ENCODE measurements at places on chromosomes 16 and 17.

GRCh38 chr17:61444075-61444474 lies 8.1 kb upstream of the TBX4 start:
- DNase-seq, result no peak

- DNase-seq, result no peak
These were observed 46.3 kb downstream of the DYNLRB2 start for GRCh38 chr16:80587071-80587470.

DNA sequence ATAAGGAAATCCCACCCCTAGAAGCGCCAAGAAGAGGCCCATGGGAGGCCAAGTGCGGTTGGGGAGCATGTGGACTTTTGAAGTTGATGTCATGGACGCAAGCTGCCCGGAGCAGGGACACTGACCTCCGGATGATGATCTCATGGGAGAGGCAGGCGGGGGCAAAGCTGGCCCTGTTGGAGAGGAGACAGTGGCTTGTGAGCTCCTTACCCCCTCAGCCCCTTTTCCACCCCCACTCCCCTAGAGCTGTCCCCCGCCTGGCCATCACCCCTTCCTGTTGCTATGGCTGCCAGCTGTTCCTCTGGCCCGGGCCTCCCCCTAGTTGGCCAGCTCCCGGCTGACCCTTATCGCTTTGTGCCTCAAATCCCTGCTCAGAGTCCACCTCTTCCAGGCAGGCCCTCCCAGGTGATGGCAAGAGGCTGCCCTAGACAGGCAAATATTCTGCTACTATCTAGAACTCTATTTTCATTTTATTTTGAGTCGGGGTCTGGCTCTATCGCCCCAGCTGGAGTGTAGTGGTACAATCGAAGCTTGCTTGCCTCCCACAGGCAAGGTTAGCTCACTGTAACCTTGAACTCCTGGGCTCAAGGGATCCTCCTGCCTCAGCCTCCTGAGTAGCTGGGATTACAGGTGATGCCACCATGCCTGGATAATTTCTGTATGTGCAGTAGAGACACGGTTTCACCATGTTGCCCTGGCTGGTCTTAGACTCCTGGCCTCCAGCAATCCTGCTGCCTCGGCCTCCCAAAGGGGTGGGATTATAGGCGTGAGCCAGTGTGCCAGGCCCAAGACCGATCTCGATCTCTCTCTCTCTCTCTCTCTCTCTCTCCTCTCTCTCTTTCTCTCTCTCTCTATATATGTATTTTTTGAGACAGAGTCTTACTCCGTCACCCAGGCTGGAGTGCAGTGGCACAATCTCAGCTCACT lies 6.6 kb downstream of the NOTUM start:
- DNase-seq, result no peak

DNA sequence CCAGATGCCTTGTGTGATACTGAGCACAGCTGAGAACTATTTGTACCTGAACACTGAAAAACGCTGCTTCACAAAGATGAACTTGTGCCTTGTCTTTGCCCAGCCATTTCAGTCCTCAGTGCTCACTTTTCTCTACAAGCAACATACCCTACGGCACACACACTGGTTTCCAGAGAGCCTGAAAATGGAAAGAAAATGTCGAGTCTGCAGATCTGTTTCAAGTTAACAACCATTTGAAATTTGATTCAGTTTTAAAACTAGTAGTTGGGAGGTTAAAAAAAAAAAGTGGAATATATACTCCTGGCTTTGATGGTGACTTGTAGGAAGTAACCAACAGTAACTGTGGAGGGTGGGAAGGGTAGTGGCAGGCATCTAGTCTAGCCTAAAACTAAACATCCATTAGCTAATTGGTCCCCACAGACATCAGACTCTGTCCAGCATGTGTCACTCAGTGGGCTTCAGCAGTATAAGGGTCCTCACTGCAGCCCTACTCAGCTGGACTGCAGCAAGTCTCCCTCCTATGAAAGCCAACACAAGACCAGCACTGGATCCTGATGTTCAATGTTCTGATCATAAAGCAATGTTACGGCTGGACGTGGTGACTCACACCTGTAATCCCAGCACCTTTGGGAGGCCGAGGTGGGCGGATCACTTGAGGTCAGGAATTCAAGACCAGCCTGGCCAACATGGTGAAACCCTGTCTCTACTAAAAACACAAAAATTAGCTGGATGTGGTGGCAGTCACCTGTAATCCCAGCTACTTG lies 27.1 kb downstream of the ERN1 start:
- no peak for DNase-seq

DNA sequence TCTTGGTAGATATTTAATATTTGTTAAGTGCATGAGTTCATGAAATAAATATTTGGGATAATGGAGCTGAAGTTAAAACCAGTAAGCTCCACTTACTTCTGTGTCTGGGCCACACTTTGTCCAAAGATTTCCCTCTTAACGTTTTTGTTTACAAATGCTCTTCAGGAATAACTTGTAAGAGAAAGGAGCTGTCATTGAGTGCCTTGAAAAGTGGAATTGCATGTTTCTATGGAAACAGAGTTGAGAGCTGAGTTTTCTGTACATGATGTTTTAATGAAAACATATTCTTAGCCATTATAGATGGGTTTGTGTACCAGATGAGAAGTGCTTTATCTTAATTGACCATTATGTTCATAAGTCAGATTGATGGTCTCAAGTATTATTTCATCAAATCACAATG lies 1045.4 kb upstream of the EEF2KMT start:
- DNase-seq, result no peak

- peak; percentile 28 for DNase-seq
These were observed 757 bp downstream of the ORMDL3 start for GRCh38 chr17:39926588-39927100.

GRCh38 chr16:86095131-86095752 lies 196.3 kb downstream of the IRF8 start:
- DNase-seq, result no peak

DNA sequence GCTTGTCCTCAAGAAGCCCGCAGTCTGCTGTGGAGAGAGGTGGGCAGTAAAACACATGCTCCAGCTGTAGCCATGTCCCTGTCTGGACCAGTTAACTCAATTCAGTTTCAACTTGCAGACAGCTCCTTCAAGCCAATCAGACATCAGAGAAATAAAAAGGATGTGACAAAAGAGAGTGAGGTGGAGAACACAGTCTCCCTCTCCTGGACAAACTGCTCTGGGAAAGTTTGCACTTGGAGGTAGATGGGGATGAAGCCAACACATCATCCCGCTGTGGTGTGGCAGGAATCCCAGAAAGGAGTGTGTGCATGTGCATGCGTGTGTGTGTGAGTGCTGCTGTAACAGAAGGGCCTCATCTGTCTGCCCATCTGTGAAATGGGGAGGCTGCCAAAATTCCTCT lies 358.6 kb upstream of the ASIC2 start:
- DNase-seq, result no peak

GRCh38 chr16:7861891-7862582 lies 529.4 kb downstream of the RBFOX1 start:
- no peak for DNase-seq

DNA sequence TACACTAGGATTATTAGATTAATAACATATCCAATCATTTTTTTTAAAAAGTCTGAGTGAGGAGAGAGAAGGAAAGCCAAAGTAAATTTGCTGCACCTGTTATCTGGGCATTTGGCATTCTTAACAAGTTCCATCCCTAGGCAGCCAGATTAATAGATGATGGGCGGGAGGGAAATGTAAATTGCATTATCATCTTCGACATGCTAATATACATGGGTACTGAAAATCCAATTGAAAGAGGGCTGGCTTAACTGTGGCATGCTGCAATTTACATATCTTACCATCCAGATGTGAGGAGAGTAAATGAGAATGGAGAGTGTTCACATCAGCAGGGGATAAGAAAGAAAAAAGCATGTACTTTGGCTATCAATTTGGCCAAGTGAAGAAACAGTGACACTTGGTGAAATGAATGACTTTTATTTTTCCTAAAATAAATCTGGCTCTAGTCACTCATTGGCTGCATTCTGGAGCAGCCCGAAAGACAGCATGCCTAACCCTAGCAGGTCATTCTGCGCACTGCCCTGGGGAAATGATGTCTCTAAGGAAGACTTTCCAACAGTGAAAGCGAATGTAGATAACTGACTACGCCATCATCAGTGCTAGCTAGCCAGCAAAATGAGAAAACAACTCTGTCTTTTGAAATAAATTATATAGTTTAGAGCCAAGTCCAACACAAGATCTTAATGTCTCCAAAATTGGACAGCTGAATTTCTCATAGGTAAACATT lies 57.9 kb downstream of the HYDIN start:
- DNase-seq, result no peak

DNA sequence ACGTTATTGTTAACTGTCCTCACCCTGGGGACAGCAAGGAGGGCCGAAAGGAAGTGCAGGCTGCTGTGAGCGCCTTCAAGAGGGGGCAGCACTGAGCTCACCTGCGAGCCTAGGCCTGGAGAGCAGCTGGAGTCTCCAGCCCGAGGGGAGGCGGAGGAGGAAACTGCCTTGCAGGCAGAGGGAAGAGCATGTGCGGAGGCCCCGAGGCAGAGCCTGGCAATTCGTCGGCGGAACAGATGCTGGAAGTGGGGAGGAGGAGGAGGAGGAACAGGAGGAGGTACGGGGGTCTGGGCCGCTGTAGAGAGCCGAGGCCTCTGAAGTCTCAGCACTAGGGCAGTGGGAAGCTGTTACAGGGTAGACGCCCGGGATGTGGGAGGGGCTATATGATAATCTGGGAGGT lies 49.6 kb upstream of the PLCG2 start:
- no peak for DNase-seq

DNA sequence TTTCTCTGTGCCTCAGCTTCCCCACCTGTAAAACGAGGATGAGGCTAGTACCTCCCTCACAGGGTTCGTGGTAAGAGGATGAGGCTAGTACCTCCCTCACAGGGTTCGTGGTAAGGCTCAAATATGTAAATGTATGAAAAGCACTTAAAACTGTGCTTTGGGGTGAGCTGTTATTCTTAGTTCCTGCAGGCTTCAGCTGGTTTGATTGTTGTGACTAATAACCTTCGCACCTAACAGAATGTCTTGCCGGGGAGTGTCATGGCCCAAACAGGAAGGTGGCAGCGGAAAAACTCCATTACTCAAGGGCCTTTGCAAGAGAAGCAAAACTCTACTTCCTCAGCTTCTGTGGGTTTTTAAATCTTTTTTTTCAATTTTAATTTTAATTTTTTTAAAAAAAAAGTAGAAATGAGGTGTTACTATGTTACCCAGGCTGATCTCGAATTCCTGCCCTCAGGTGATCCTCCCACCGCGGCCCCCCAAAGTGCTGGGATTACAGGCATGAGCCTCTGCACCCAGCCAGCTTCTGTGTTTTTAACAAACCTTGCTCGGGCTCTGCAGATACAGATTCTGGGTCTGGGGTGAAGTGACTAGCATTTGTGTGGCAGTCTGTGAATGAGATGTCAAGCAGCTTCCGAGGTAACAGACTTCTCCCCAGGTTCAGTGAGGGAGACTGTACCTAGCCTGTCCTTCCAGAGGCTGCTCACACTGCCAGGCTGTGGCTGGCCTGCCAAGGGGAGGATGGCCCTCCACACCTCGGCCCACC lies 103.0 kb downstream of the RAB11FIP4 start:
- peak; percentile 52 for DNase-seq

GRCh38 chr17:6070913-6071511 lies 833 bp downstream of the WSCD1 start:
- DNase-seq, result no peak

- DNase-seq, result no peak
These were observed 4.6 kb upstream of the SLC12A3 start for GRCh38 chr16:56860226-56861020.

GRCh38 chr17:31499771-31500554 lies 108.5 kb downstream of the RAB11FIP4 start:
- no peak for DNase-seq

GRCh38 chr17:50272246-50272645 lies 2.0 kb upstream of the TMEM92 start:
- no peak for DNase-seq
